Articular chondrocyte of knee joint (primary cell): ENCODE measurements at places on chromosomes 6 and 20. TPM values are rescaled to one million over a fixed set of nuclear protein-coding genes. Genes with fewer than 3 reads are reported as not detected.

WASF1 gene
- 11.9 and 14.7 TPM in 2 replicates for total RNA-seq

XKR7 gene
- not detected in 2 replicates for total RNA-seq

DDO gene
- 3.3 and 4.9 TPM in 2 replicates for total RNA-seq

TFAP2B gene
- not detected in 2 replicates for total RNA-seq

LINC00237 gene
- total RNA-seq: not detected in 2 replicates

SLC52A3 gene
- not detected in 2 replicates for total RNA-seq

OARD1 gene
- 11.4 and 11.9 TPM in 2 replicates for total RNA-seq

POM121L2 gene
- not detected in 2 replicates for total RNA-seq

TMEM217 gene
- 2.6 and 3.3 TPM in 2 replicates for total RNA-seq

PRICKLE4 gene
- 0.65 TPM in 1 of 2 replicates, not detected in the other for total RNA-seq

KDM1B gene
- total RNA-seq: 16.2 and 21.0 TPM in 2 replicates

SH3BGRL2 gene
- total RNA-seq: 2.9 and 5.1 TPM in 2 replicates

POPDC3 gene
- total RNA-seq: 71.8 and 73.3 TPM in 2 replicates

CTCFL gene
- total RNA-seq: not detected in 2 replicates

PTPRT gene
- total RNA-seq: not detected in 2 replicates

RXRB gene
- 18.2 and 22.6 TPM in 2 replicates for total RNA-seq

SSTR4 gene
- total RNA-seq: not detected in 2 replicates

PARD6B gene
- 0.52 and 0.97 TPM in 2 replicates for total RNA-seq

ZNF337 gene
- 8.4 and 14.1 TPM in 2 replicates for total RNA-seq

FAXC gene
- total RNA-seq: 0.65 and 1.1 TPM in 2 replicates

VSX1 gene
- not detected in 2 replicates for total RNA-seq

IRAK1BP1 gene
- 6.4 and 9.9 TPM in 2 replicates for total RNA-seq

ENPP5 gene
- 0.13 and 0.65 TPM in 2 replicates for total RNA-seq

BPI gene
- total RNA-seq: not detected in 2 replicates

LHFPL5 gene
- not detected in 2 replicates for total RNA-seq

VIP gene
- not detected in 2 replicates for total RNA-seq
